ENCODE measurements at places on chromosomes 3 and 15.
A peak's percentile ranks its signal among the peaks of the same experiment; 100 is the strongest.

DNA sequence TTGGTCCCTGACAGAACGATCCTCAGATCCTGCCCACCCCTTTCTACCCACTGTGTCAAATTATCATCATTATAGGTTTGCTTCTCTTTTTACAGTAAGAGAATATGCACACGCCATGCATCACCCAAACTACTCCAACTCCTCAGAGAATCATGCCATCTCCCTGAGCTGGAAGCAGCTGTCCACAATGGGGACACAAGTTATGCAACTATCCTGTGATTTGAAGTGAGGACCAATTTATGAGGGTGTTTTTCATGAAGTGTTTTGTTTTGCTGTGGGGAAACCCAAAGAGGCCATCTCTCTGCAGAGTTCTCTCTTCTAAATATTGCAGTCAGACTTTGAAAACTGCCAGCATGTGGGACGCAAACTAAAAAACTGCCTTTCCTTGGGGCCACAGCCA is 35.8 kb upstream of the TNFSF10 start:
- no peak for ATAC-seq

DNA sequence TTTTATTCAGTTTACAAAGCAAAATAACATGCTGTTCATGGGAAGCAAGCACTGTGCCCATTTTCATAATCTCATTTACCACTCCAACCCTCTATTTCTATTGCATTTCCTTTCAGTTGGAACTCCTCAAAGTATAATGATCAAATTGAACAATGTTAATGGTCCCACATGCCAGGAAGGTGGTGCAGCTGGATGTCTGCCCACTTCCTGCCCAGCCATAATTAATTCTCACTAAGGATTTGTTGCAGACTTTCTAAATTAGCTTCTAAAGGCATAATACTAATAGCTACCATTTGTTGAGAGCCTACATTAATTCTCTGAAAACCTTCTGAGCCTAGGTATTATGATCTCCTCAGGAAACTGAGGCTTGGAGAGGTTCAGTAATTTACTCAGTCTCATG is 316.1 kb upstream of the TPM1 start:
- ATAC-seq, result no peak

- no peak for ATAC-seq
These were observed 56.8 kb downstream of the CERS3 start for GRCh38 chr15:100471933-100472332.

GRCh38 chr15:47964229-47964628 is 156.6 kb upstream of the SLC24A5 start:
- ATAC-seq, result no peak

DNA sequence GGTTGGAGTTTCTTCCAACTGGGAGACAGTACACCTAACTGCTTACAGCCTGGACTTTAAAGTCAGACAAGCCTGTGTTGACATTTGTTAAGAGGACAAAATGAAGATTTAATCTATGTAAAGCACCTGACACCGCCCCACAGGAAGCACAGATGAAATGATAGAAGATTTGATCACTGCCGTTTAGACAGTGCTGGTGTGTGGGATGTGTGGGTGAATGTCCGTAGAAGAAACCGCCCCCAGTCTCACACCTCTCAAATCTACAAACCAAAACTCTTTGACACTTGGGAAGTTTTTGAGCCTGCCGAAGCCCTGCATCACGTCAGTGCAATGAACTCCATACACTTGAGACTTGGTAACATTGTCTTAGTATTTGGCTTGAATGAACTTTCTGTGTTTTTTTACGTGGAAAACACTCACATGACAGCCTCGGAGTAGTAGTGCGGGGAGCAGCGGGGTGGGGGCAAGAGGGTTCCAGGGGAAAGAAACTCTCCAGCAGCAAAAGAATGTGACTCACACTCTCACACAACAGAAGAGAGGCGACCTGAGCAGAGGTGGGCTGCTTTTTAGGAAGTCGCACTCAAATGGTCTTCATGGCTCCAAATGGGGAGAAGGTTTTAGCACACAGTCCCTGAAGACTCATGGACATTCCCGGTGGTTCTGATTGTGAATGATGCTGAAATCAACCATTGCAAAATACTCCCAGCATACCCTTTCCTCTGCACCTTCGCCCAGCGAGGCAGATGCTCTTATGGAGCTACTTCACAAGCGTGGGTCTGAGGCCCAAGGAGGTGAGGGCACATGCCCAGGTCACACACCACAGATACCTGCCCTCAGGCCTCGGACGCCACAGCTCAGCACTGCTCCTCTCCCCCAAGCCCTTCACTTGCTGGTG is 79.2 kb downstream of the SRGAP3 start:
- no peak for ATAC-seq

DNA sequence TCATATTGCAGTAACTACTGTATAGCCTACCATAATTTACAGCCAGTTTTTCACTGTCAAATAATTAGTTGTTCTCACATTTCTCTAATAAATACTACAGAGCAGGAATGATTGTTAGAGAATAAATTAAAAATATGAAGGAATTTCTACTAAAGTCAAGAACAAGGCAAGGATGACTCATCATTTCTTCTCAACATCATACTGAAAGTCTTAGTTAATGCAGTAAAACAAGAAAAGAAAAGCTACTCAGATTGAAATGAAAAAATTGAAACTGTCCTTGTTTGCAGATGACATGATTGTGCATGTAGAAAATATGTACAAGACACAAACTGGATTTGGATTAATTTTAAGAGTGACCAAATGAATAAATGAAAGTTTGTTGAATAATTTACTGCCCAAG is 608.2 kb downstream of the NSUN3 start:
- ATAC-seq, result no peak

- no peak for ATAC-seq
These were observed 22.1 kb upstream of the TOP2B start for GRCh38 chr3:25686766-25687165.

DNA sequence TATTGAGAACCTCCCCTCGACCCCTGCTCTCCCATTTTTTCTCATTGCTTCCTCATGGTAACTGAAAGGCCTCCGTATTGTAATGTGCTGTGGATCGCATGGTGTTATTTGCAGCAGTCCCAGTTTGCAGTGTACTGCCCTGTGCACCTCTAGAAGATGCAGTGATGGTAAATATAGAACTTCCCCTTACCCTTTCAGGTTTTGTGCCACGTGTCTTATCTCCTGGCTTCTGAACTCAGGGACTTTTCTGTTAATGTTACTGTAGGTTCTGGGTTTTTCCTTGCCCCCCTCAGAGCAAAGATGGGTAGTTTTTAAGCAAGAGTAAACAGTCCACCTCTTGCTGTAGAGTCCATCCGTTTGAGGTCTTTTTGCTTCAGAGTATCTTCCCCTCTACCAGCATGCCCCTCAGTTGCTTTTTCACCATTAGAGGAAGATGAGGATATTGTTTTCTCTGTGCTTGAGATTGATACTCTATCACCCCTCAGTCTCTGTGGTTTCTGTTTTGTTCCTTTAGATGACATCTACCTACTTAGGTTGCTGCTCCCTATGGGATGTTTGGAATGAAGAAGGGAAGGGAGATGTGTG is 22.4 kb downstream of the CHD2 start:
- no peak for ATAC-seq

DNA sequence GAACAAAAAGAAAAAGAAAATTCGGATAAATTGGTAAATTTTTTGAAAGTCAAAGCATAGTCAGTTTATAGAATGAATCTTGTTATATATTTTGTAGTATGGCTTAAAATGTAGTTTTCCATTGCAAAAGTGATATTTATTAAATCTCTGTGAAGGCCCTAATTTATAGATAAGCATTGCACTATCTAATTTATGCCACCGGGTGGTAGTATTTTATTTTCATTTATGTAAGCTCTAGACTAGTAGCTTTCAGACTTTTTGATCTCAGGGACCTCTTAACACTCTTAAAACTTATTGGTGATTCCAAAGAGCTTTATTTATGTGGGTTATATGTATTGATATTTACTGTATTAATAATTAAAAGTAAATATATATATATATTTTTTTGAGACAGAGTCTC is 133.9 kb upstream of the LRRFIP2 start:
- peak; percentile 29 for ATAC-seq

- peak; percentile 90 for ATAC-seq
These were observed at the start of the genes DUOX1 and DUOXA1 for GRCh38 chr15:45129651-45130129. Gene DUOX1, plus strand, starts transcription at chr15:45129994. Its CDS starts 1,973 bp downstream, at chr15:45131967. Gene DUOXA1, minus strand, starts transcription at chr15:45129879. Its CDS starts 6,865 bp downstream, at chr15:45123014.

GRCh38 chr3:852033-852432 is 240.8 kb upstream of the CNTN6 start:
- no peak for ATAC-seq

GRCh38 chr3:174120997-174121396 is 723.5 kb downstream of the NLGN1 start:
- no peak for ATAC-seq

DNA sequence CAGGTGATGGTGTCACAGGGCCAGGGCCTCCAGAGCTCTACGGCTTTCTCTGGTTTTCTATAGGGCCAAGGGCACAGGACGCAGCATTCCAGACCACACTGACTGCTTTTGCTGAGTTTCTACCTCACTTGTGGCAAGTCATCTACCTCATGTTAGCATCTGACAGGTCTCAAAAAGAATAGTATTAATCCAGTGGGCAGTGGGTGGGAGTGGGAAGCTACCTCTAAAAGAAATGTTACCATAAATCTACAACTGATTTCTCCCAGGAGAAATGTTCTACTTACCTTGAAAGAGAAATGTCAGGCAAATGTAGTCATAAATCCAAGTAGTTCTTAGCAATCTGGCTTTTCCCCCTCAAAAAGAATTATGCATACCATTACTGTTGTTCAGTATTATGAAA is 55.7 kb upstream of the CCR4 start:
- no peak for ATAC-seq

DNA sequence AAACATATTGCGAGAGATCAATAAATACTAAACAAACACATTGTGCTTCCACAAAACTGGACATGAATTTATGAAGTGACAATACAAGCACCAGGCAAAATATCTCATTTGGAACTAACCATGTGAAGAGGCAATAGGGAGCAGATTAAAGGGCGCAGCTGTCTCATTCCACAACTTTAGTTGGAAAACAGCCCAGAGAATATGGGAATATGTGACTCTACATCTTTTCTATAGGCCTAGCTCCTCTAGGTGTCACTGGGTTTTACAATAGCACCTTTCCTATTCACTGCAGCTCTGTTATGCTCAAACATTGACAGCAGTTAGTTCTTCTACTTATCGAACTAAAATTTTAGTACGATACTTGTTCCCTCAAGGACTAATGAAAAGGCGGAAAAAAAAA is 866.3 kb upstream of the GBE1 start:
- no peak for ATAC-seq

- peak; percentile 50 for ATAC-seq
These were observed at the start of gene CHRNB4 for GRCh38 chr15:78641102-78641748. Gene CHRNB4, minus strand, starts transcription at chr15:78641210. Its CDS starts 77 bp downstream, at chr15:78641133.

- ATAC-seq, result no peak
These were observed 31.4 kb upstream of the SEC13 start for GRCh38 chr3:10352146-10352911.

DNA sequence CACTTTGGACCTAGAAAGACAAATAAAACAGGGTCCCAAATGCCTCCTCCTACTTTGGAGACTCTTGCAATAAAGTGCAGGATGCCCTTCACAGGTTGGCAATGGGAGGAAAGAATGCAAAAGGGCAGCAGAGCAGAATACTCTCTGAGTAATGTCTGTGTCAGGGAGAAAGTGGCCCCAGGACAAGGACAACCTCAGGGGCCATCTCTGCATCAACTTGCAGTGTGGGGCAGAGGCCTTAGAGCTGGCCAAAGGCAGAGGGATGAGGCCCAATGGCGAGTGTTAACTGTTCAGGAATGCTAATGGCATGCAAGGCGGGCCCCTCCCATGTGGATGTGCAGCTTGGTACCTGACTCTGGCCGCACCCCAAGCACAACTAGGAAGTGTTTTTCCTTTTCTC is 8.4 kb downstream of the UPK1B start:
- ATAC-seq, result no peak

DNA sequence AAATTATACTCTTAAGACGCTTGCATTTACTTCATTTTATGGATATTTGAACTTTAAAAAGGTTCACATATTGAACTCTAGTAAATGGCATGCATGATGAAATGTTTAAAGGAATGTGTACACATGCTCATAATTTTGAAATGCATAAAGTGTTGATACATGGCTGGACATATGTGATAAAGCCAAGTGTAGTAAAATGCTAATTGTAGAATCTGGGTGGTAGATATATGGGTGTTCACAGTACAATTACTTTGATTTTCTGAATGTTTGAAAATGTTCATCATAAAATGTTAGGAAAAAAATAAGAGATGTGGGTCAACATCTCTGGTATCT is 4.2 kb upstream of the EFHB start:
- no peak for ATAC-seq

GRCh38 chr3:51691021-51691420 is 15.8 kb upstream of the GRM2 start:
- no peak for ATAC-seq

GRCh38 chr3:109728861-109729494 is 391.6 kb upstream of the DPPA4 start:
- ATAC-seq, result no peak

DNA sequence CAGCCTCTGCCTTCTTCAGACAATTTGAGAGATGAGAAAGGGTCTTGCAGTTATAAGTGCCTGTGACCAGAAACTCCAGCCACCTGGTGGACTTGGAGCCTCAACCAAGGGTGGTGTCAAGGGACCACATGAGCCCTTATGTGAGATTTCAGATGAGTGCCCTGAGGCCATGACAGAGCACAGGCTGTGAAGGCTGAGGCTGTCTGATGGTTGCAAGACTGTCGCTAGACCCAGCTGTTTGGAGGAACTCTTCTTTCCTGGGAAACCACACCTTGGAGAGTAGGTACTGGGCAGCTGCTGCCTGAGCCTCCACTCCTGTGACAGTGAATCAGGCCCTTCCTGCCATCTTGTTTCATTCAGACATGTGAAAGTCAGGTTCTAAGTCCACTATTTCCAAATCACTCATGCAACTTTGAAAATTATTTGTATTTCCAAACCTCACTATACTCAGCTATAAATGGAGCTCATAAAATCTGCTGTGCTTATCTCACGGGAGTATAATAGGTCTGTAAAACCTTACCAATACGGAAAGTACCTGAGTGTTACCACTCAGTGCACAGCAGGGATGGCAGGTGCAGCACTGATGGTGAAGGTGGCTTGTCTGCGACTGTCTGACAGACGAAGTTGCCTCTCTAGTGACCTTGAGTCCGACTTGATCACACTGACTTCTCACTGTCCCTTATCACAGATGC is 99.4 kb downstream of the RPL39L start:
- no peak for ATAC-seq

Data from motor neuron (in vitro differentiated cells).